Activated CD8-positive, alpha-beta memory T cell treated with anti-CD3 and anti-CD28 coated beads, Interleukin-2, amount 10 ng/mL, durations not matched to agents 7 days and 5 days (primary cell): ENCODE measurements at places on chromosomes 1 and 21. TPM values are rescaled to one million over a fixed set of nuclear protein-coding genes. Genes with fewer than 3 reads are reported as not detected.

The TMEM54 gene
- not detected for total RNA-seq

The FCRL6 gene
- total RNA-seq = 0.61 TPM

The MCOLN2 gene
- total RNA-seq = 60.6 TPM

The IQGAP3 gene
- total RNA-seq = 31.3 TPM

The PDC gene
- total RNA-seq = not detected

The IL22RA1 gene
- total RNA-seq = 0.15 TPM

The SPRR2A gene
- not detected for total RNA-seq

The UBXN10 gene
- 0.23 TPM for total RNA-seq
